ENCODE measurements at places on chromosomes 7 and 10.

DNA sequence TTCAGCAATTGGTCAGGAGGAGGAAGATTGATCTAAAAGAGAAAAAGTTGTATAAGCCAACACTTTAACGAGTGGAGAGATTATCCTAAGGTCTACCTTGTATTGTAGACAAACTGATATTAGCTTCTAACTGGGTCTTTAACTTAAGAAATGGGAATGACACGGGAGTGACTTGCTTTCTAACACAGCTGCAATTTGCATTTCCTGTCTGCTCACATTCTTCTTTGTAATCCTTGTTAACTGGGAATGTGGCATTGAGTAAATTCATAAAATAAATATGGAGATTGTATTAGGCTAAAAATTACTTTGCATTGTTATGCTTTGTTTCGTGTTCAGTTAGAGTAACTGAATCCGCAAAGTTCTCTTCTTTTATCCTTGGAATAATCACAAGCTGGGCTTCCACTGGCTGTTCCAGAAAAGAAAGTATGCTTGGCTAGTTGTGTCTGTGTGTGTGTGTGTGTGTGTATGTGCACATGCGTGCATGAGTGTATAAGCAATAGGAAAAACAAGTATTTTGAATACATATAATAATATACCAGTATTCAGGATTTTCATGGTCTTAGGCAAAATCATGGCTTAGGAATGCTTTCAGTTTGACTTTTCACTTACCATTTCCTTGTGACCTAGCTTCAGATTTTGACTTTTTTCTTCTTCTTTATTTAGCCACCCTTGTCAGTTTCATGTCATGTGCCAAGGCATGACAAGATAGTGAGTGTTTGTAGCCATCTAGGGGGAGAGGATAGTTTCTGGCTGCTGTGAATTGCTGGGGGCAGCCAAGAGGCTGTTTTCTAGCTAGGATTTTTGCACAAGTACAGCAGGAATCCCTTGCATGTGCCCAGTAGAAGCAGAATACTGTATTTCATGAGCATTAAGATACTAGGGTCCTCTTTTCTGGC is 54.5 kb upstream of the FZD8 start:
- no peak for DNase-seq

- no peak for DNase-seq
Measured at GRCh38 chr7:29424295-29424983, 139.2 kb upstream of the PRR15 start.

- DNase-seq: no peak
Measured at GRCh38 chr10:71817831-71818655, 33.0 kb downstream of the PSAP start.

DNA sequence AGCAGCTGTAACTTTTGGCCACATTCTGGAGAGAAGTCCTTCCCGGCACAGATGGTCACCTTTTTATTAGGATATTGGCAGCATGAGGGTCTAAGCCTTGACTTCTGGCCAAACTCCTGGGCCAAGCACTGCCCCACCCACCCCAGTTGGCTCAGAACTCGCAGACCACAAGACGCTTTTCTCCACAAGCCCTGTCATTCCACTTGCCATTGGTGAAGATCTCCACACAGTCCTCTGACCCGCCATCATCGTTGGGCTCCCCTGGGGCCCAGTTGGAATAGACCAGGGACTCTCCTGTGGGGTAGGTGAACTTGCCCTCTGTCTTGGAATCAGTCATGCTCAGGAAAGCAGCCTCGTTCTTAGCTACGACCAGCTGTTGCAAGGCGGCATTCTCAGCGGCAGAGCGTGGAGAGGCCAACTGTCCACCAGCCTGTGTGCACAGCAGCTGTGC is 11.2 kb downstream of the SFTPD start:
- no peak for DNase-seq

DNA sequence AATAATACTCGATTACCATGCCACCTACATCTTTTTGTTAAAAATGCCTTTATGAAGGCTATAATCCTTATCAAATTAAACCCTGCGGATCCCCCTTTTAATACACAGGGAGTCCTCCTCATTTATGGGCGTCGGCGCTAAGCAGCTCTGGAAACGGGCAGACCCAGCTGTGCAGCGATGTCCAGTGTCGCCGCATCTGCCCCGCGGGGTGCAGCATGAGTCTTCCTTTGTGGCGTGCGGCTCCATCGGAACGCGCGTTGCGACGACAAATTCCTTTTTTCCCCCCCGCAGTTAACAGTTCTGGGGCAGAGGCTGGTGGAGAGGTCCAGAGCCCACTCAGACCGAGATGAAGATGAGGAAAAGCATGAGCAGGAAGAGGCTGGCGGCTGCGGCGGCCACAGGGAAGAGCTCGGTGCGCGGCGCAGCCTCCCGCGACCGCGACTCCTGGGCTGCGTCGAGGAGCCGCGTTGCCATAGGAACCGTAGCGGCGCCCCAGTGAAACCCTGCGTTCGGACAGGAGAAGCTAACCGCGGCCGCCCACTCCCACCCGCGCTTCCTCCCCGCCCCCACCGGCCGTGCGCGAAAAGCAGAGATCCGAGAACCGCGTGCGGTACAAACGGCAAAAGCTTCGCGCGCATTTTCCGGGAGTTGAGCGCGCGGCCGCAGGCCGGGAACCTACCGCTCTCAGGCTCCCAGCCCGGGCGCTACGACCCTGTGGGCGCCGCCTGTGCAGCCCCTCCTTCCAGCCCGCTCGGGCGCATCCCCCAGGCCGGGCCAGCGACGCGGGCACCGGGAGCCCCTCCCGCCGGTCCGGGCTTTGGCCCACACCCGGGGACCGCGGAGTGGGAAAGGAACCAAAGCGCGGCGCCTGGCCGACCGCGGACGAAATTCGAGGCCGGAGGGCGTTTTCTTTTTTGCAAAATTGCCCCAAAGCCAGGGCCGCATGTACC is 130.6 kb downstream of the SPAG6 start:
- DNase-seq: no peak

DNA sequence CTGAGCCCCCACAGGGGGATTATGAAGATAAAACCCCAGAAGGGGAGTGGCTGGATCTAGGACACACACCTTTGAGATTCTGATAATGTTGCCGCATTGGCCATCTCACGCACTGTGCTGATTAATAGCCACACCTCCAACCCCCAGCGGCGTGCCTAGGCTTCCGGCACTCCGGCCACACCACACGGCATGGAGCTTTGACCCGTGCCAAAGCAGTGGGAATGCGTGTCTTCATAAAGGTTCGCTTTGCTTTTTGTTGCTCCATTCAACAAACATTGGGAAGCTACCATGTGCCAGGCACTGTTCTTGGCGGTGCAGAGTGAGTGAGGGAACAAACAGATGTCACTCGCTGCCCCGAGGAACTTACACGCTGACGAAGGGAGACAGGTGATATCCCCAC is 117.6 kb downstream of the TCERG1L start:
- no peak for DNase-seq
